ENCODE measurements at places on chromosomes 6 and 20.

- no peak for DNase-seq
Observed at GRCh38 chr6:34226066-34226465, 10.6 kb upstream of the HMGA1 start.

GRCh38 chr6:13470238-13471140 lies 16.9 kb downstream of the GFOD1 start:
- DNase-seq, result no peak

DNA sequence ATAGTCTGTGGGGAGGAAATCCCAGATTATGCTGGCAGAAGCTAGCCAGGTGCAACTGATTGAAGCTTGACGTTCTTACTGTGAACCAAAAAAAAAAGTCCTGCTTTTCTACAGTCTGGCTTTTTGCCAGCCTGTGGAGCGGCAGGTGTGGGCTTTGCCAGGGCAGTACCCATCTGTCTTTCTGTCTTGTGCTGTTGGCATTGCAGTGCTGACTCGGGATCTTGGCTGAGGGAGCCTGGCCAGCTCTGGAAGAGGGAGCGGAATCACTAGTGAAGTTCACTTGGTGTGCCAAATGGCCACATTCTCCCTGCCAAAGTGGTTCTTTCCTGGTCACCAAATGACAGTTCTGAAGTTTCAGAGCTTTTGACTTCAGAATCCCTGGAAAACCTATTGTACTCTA lies 5.0 kb downstream of the KIF3B start:
- peak; percentile 26 for DNase-seq

DNA sequence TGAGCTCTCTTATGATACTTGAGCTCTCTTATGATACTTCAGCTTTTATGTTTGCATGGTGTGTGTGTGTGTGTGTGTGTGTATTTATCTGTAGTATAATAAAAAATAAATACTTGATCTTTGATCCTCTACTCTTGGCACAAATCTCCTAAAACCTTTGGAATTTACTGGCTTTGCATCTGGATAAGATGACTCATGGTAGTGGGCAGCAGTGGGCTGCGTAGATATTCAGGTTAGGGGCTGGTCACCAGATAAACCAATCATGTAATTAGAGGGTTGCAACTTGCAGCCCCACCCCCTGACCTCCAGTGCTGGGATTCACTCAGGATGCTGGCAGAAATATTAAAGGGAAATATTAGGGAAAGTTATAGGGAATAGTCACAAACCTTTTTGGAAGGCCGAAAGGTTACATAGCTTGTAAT lies 151.9 kb upstream of the COL21A1 start:
- no peak for DNase-seq

DNA sequence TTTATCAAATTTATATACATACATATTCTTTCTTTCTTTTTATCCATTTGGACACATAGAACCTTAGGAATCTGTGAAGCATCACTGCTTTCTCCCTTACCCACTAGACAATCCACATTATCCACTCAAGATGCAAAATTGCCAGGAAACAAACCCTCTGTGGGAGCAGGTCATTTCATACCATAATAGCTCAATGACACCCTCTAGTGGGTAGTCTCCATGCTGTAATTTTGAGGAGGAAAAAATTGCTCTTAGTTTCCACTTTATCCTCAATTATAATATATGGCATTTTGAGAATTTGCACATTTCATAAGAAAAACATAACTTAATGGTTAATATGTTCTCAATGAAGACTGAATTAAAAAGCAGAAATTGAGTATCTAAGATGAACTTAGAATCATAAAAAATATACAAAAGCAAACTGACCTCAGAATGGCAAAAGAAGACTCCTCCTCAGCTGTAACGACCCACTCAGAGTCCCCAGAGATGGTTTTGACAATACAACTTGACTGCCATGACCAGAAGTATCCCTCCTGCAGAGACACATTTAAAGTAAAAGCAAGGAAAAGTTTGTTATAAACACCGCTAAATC lies 164.1 kb downstream of the FRK start:
- DNase-seq, result no peak

DNA sequence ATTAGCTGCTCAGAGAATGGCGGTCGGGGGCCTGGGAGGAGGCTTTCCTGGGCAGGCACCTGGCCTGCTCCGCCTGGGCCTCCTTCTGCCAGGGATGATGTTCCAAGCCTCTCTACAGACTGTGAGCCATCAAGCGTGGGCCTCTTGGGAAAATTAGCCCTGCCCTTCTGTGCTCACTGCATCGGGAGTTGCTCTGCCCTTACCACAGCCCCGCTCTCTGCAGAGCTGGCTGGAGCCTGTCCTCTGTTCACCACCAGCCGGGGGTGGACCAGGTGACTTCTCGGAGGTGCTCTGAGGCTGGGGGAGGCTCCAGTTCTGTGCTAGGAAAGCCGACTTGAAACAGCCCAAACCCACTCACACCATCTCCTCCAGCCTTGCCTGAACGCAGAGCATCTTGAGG lies 24.2 kb downstream of the MDGA1 start:
- no peak for DNase-seq

GRCh38 chr20:39835130-39835842 lies 853.8 kb downstream of the MAFB start:
- no peak for DNase-seq

DNA sequence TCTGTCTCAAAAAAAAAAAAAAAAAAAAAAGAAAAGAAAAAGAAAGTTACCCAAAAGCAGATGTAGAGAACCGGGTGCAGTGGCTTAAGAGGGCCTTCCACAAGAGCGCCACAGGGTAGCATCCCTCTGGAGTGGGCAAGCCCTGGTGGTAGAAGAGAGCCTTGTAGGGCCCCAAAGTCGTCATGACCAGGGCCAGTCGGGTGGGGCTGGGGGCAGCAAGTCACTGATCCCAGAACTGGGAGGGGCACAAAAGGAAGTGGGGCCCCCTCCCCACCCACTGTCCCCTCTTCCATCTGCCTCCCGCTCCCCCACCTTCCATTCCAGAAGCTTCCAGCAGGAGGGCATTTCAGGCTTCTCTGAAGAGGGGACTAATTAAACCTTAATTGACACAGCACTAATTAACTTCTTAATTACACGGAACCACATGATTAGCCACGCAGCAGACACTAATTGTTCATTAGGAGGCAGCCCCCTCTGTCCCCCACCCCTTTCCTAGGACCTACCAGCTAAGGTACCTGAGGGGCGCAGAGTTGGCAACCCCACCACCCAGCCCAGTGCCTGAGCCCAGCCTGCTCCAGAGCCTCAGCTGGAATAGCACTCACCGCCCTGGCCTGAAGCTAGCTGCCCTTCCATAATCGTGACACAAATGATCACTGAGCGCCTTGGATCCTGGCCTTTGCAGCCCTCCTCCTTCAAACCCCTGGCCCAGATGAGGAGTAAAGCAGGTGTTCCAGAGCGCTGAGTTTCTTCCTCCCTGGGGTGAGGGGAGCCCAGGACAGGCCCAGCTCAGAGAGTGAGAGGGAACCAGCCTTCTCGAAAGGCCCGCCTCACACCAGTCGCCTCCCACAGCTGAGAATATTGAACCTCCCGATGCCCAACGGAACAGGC lies 34.8 kb downstream of the MDFI start:
- DNase-seq, result no peak

DNA sequence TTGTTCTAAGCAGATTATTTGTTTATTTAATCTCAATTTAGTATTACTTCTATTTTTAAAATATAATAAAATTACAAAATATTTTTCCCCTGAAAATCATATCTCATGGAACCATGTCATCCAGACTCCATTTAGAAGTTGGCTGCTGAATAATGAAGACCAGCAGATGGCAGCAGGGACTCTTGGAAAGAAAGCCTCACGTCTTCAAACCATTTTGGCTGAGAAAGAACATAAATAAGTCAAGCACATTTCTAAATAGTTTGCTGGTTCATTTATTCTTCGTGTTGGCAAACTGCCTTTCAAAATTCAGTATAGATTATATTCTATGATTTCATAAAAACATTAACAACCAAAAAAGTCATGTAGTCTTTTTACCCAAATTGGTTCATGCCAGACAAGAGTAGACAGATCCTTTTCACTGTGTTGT lies 71.7 kb downstream of the RCAN2 start:
- peak; percentile 71 for DNase-seq

- DNase-seq, result no peak
Observed at GRCh38 chr6:1593958-1594314, 15.8 kb upstream of the FOXC1 start.

GRCh38 chr6:16503970-16504415 lies 257.3 kb downstream of the ATXN1 start:
- DNase-seq, result no peak

DNA sequence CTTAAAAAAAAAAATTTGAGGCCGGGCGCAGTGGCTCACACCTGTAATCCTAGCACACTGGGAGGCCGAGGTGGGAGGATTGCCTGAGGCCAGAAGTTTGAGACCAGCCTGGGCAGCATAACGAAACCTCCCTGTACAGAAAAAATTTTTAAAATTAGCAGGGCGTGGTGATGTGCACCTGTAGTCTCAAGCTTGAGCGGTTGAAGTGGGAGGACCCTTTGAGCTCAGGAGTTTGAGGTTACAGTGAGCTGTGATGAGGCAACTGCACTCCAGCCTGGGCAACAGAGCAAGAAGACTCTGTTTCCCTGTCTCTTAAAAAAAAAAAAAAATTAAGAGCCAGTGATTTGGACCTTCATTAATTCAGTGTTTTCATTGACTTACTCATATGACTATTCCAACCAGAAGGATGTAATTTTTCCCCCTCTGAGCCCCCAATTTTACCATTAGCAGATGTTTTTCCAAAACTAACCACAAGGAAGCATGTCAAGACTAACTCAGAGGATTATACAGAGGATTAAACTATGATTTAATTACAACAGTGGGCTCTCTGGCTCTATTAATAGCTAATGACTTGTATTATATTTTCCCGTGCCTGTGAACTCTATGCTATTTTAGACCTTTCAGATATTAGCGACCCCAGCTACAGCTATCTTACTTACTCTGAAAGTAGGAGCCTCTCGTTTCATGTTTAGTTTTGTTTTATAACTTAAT lies 75.1 kb downstream of the ARID1B start:
- DNase-seq, result no peak

DNA sequence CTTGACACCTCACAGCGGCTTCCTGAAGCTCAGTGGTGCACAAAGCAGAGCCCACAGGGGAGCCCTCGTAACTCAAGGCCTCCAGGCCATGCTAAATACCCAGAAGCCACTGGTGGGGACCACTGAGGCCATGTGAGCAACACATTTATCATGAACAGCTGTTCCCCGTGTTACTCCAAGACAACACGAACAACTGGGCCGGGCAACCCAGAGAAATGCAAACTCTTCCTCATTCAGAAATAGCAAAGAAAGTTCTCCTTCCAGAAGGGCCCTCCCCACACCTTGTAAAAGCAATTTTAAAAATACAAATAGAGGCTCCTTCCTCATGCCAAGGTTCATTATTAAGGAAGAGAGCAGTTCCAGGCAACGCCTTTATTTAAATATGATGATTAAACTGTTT lies 36.3 kb upstream of the SLCO4A1 start:
- DNase-seq, result no peak

DNA sequence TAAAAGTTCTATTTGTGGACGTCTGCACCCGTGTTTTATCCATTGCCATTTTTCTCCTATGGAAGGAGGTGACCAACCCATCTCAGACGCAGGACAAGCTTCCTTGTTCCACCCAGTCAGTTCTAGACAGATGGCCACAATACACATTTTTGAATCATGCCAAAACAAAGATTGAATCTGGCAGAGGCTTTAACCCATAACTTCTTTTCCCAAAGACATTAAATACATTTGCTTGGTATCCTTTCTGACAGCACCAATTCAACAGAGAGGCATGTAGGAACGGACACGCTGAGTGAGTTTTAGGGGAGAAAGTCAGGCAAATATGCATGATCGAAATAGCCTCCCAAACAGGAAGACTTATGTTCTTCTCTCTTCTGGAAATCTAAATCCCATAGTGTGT lies 552.7 kb upstream of the AGPAT4 start:
- DNase-seq, result no peak

- DNase-seq, result no peak
Observed at GRCh38 chr6:36373368-36374019, 14.0 kb downstream of the ETV7 start.

DNA sequence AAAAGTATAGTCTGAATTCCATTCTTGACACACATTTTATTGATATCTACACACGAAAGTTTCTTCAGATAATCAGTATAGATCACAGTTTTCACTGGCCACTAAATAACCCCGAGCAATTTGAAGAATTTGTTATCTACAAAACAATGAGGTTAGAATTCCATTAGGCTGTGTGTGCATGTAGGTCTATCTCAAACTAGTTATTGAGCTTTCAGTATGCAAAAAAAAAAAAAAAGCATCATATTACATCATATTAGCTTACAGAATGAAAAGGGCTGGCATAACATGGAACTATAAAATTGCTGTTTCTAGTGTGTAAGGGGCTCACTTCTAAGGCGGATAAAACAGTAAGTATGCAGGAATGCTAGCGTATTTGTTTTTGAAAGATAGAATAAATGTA lies 59.5 kb upstream of the ADGRG6 start:
- no peak for DNase-seq

- DNase-seq, result no peak
Observed at GRCh38 chr6:13166916-13167315, 161.4 kb downstream of the TBC1D7 start.

- DNase-seq, result peak; percentile 43
Observed at GRCh38 chr6:166435574-166435973, 52.8 kb upstream of the MPC1 start.

DNA sequence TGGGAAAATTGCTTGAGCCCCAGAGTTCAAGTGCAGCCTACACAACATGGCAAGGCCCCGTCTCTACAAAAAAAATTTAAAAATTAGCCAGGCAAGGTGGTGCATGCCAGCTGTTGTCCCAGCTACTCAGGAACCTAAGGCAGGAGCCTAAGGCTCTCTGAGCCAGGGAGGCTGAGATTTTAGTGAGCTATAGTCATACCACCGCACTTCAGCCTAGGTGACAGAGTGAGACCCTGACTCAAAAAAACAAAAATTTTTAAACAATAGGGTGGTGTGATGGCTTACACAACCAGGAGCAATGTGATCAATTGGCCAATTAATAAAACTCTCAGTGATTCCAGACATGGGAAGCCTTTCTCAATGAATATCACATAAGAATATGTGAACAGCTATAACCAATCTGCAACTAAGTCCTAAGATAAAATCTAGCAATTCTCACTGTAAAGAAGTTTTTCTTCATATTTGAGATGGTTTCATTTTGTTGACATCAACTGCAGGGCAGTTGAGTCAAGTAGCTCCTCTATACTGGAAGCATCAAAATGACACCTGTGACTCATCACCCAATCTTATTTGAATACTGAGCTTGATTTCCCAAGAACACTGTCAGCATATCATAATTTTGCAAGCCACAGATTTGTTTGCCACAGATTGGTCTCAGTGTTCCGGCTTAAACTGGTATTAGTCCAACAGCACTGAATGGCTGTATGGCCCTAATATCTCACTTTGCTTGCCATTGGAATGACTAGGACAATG lies 169.0 kb upstream of the GJE1 start:
- DNase-seq, result no peak

DNA sequence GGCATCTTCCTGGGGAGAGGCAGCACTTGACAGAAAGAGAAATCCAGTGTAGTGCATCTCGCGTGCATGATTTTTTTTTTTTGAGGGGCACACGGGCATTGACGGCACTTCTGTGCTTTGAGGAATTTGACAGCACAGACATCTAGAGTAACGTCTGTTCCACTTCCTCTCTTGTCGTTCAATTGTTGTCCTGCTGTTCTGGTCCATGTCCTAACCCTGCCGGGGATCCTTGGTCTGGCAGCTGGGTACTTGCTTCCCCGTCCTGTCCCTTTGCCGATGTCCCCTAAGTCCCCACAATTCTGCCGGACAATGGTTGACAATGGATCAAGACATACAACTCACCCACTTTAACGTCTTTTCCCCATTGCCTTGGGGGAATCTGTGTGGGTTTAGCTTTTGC lies 46.0 kb upstream of the NAA20 start:
- DNase-seq, result no peak

GRCh38 chr6:157613011-157613522 lies 210.0 kb upstream of the SNX9 start:
- DNase-seq, result no peak
